ENCODE measurements at places on chromosomes 4 and X. TPM values are rescaled to one million over a fixed set of nuclear protein-coding genes. Genes with fewer than 3 reads are reported as not detected.

DNA sequence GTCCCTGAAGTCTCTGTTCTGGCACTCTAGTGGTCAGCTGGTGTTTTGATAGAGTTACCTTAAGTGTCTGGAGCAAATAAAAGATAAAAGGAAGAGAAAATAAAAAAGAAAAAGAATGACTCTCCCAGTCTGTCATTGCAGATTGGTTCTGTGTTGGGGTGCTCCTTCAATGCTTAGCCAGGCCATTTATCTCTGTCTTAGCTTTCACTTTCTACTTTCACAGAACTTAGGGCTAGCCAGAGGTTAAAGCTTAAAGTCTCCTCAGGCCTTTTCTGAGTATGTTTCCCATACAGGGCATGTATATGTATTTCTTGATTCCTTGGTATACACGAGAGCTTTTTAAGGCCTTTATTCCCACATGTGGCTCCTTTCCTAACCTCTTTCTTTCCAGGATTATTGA lies 83.1 kb upstream of the TEX13D start:
- peaks cover 15% of the 10 kb centered on the region for H3K27me3 ChIP-seq
- H3K4me3 ChIP-seq, result no peak overlapping the region
- H3K36me3 ChIP-seq, result no peaks in the 10 kb centered on the region
- H3K27ac ChIP-seq, result no peak overlapping the region
- no peak for DNase-seq
- H3K4me1 ChIP-seq, result no peaks in the 10 kb centered on the region

GRCh38 chr4:41432881-41433280 lies 105.1 kb upstream of the LIMCH1 start:
- no peak overlapping the region for H3K27ac ChIP-seq
- DNase-seq, result no peak
- H3K36me3 ChIP-seq, result no peaks in the 10 kb centered on the region
- H3K4me3 ChIP-seq, result no peak overlapping the region
- H3K4me1 ChIP-seq, result no peaks in the 10 kb centered on the region
- no peaks in the 10 kb centered on the region for H3K27me3 ChIP-seq

DNA sequence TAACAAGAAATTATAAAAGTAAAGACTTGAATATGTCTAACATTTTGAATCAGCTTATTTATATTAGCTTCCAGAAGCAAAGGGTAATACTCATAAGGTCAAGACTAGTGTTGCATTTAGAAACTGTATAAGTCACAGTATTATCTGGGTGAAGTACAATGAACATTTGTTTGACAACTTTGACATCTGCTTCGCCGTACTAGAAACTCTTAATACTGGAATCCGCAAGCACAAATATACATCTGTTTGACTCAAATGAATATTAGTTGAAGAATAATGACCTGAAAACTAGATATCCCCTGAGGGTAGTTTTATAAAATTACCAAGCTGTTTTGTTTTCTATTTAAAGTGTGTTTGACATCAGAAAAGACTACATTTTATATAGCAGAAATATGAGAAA lies 135.4 kb upstream of the ATOH1 start:
- no peaks in the 10 kb centered on the region for H3K36me3 ChIP-seq
- no peak overlapping the region for H3K4me3 ChIP-seq
- no peak overlapping the region for H3K27ac ChIP-seq
- no peak for DNase-seq
- no peaks in the 10 kb centered on the region for H3K4me1 ChIP-seq

DNA sequence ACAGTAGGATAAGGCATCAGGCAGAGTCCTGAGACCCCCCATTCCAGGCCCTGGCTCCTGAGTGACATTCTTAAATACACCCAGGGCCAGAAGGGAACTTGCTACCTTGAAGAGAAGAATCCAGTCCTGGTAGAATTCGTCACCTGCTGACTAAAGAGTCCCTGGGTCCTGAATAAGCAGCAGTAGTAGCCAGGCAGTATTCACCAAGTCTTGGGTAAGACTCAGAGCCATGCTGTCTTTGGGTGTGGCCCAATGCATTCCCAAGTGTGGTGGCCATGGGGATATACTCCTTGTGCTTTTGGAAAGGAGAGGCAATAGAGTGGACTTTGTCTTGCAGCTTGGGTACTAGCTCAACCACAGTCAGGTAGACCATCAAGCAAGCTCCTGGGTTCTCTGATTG lies 359.1 kb downstream of the DMD start:
- H3K4me1 ChIP-seq, result no peaks in the 10 kb centered on the region
- H3K27ac ChIP-seq, result no peak overlapping the region
- H3K36me3 ChIP-seq, result no peaks in the 10 kb centered on the region
- H3K4me3 ChIP-seq, result no peak overlapping the region
- DNase-seq, result no peak

- peak overlapping the region; percentile 63 for H3K4me3 ChIP-seq
- DNase-seq, result peak; percentile 60
- no peaks in the 10 kb centered on the region for H3K27me3 ChIP-seq
- peak overlapping the region; percentile 54 for H3K27ac ChIP-seq
- peaks cover 10% of the 10 kb centered on the region for H3K4me1 ChIP-seq
These were observed 6.7 kb downstream of the MYL5 start for GRCh38 chr4:680928-681645.

DNA sequence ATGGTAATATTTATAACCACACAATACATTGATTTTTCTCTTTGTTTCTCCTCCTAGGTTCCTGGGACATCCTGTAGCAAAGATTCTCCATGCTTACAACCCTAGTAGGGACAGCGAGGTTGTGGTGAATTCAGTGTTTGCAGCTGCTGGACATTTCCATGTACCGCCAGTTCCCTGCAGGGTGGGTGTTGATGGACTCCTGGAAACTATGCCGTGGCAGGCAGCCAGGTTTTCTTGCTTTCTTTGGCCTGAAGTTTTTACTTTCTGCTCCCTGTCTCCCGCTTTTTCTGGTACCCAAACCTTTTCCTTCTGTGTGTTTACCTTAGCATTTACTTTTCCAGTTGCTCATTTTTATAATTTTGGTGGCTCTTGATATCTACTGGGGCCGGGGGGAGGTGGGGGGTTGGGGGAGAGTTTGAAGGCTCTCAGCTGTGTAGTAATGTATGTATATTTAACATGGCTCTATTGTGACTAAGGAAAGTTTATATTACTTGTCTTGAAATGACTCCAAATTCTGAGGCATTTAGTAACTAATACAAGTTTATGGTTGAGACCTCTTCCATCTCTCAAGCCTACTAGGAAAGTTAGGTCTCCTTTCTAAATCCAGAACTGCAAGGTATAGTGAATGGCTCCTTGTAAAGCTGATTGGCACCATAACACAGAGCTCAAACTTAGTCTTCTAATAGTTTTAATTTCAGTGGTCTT lies 89.7 kb downstream of the TMEM131L start:
- no peaks in the 10 kb centered on the region for H3K36me3 ChIP-seq
- DNase-seq, result no peak
- H3K27me3 ChIP-seq, result no peaks in the 10 kb centered on the region
- H3K27ac ChIP-seq, result no peak overlapping the region
- no peak overlapping the region for H3K4me3 ChIP-seq
- H3K4me1 ChIP-seq, result no peaks in the 10 kb centered on the region

DNA sequence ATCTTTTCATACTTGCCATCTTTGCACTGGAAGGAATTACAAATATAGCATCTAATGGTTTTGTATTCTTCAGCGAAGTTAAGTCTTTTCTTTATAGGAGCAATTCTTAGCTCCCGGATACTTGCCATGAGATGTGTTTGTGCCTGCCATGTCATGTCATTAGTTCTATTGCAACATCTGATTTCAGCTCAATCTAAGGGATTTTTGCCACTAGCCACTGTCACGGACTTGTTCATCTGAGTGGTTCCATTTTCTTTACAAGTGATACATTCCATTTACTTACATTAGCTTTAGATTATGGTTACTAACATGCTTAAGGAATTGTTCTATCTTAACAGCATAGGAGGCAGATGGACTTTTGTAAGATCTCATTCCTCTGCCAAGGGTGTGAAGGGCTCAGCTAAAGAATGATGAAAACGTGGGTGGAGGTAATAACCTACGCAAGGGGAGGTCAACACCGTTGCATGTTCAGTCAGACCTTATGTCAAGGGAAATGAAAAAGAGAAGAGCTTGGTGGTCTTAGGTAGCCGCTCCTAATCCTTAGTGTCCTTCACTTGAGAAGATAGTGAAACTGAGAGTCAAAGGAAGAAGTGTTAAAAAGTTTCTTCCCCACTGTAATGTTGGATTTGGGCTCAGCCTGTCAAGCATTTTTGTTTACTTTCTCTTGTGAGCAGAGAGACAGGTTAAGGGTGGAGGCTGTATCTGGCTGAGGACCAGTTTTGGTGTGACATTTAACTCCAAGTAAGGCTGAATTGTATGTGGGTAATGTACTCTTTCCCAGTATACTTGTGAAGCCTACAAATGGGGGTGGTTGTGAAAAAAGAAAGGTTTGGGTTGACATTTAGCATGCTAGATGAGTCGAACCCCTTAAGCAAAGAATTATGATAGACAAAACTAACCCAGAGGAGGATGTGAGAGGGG lies 3.6 kb upstream of the KLHL2 start:
- H3K4me1 ChIP-seq, result peaks cover 10% of the 10 kb centered on the region
- no peak overlapping the region for H3K4me3 ChIP-seq
- H3K27me3 ChIP-seq, result no peaks in the 10 kb centered on the region
- no peak for DNase-seq
- H3K27ac ChIP-seq, result no peak overlapping the region

- no peaks in the 10 kb centered on the region for H3K4me1 ChIP-seq
- no peak overlapping the region for H3K4me3 ChIP-seq
- no peak for DNase-seq
- no peaks in the 10 kb centered on the region for H3K36me3 ChIP-seq
- no peak overlapping the region for H3K27ac ChIP-seq
These were observed 24.5 kb downstream of the HTRA3 start for GRCh38 chr4:8294036-8294435.

DNA sequence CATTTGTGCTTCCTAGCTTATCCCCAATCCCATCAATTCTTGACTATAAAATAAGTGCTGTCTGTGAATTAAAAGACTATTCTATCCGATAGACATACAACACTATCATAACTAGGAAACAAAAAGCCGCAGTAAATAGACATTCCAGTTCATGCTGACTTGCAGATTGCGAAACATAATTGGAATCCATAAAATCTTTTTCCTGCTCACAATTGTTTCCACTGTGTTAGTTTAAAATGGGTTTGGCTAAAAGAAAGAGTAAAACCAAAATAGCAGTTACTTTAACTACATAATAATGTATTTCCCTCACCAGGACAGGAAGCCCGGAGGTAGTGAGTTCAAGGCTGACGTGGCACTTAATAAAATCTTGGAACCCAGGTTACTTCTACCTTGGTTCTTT lies 17.2 kb downstream of the SMIM31 start:
- H3K27me3 ChIP-seq, result no peaks in the 10 kb centered on the region
- H3K36me3 ChIP-seq, result no peaks in the 10 kb centered on the region
- H3K4me3 ChIP-seq, result no peak overlapping the region
- H3K27ac ChIP-seq, result no peak overlapping the region
- no peak for DNase-seq
- no peaks in the 10 kb centered on the region for H3K4me1 ChIP-seq

GRCh38 chr4:156654410-156654809 lies 317.2 kb downstream of the PDGFC start:
- DNase-seq, result no peak
- H3K36me3 ChIP-seq, result no peaks in the 10 kb centered on the region
- H3K4me1 ChIP-seq, result no peaks in the 10 kb centered on the region

GRCh38 chr4:692771-693554 lies 4.0 kb upstream of the SLC49A3 start:
- no peaks in the 10 kb centered on the region for H3K36me3 ChIP-seq
- peaks cover 7% of the 10 kb centered on the region for H3K4me1 ChIP-seq
- peak overlapping the region; percentile 76 for H3K27ac ChIP-seq
- H3K4me3 ChIP-seq, result no peak overlapping the region
- H3K27me3 ChIP-seq, result no peaks in the 10 kb centered on the region
- no peak for DNase-seq

DNA sequence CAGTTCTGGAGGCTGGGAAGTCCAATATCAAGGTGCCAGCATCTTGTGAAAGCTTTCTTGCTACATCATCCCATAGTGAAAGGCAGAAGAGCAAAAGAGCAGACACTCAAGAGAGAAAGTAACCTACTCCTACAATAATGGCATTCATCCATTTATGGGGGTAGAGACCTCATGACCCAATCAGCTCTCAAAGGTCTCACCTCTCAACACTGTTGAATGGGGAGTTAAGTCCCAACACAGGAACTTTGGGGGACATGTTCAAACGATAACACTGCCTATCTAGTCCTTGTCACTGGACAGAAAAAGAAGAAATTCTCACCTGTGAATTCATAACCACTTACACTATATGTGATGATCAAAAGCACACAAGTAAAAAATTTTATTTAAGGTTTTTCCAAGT lies 6.6 kb upstream of the NFKB1 start:
- no peaks in the 10 kb centered on the region for H3K4me1 ChIP-seq
- H3K4me3 ChIP-seq, result no peak overlapping the region
- H3K36me3 ChIP-seq, result no peaks in the 10 kb centered on the region
- no peak for DNase-seq
- no peaks in the 10 kb centered on the region for H3K27me3 ChIP-seq

DNA sequence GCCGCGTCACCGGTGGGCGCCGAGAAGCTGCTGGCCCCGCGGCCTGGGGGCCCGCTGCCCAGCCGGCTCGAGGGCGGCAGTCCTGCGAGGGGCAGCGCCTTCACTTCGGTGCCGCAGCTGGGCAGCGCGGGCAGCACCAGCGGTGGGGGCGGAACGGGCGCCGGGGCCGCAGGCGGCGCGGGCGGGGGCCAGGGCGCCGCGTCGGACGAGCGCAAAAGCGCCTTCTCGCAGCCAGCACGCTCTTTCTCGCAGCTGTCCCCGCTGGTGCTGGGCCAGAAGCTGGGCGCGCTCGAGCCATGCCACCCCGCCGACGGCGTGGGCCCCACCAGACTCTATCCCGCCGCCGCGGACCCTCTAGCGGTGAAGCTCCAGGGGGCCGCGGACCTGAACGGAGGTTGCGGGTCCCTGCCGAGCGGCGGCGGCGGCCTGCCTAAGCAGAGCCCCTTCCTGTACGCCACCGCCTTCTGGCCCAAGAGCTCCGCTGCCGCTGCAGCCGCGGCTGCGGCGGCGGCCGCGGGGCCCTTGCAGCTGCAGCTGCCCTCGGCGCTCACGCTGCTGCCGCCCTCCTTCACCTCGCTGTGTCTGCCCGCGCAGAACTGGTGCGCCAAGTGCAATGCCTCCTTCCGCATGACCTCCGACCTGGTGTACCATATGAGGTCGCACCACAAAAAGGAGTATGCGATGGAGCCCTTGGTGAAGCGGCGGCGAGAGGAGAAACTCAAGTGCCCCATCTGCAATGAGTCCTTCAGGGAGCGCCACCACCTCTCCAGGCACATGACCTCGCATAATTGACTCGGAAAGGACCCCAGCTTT lies 5.6 kb downstream of the PRDM8 start:
- no peak for DNase-seq
- peaks cover 58% of the 10 kb centered on the region for H3K27me3 ChIP-seq
- H3K4me1 ChIP-seq, result peaks cover 5% of the 10 kb centered on the region
- H3K4me3 ChIP-seq, result peak overlapping the region; percentile 65

DNA sequence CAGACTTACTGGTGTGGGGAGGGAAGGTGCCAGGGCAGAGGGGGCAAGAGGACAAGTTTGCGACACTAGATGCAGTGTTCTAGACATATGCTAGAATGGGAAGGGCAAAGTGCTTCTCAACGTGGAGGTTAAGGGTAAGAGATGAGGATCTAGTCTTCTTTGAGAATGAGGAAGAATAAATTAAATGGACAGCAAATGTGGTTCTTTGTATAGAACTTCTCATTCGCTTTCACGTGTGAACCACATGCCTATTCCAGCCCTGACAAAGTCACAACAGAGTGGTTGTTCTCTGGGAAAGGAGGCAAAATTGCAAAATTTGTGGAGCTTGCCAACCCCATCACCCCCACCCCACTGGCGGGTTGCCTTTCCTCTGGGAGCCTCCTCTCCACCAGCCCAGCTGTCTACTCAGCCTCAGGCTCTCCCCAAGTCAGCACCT lies 1.5 kb upstream of the ANXA5 start:
- no peak overlapping the region for H3K4me3 ChIP-seq
- no peaks in the 10 kb centered on the region for H3K27me3 ChIP-seq
- H3K27ac ChIP-seq, result no peak overlapping the region
- DNase-seq, result no peak

Gene TMSB15A
- 1.3 TPM for total RNA-seq

Gene IL3RA
- total RNA-seq, result 2.9 TPM

All from breast epithelium (tissue), 4 donors.